ENCODE measurements at places on chromosomes 12 and 14.

DNA sequence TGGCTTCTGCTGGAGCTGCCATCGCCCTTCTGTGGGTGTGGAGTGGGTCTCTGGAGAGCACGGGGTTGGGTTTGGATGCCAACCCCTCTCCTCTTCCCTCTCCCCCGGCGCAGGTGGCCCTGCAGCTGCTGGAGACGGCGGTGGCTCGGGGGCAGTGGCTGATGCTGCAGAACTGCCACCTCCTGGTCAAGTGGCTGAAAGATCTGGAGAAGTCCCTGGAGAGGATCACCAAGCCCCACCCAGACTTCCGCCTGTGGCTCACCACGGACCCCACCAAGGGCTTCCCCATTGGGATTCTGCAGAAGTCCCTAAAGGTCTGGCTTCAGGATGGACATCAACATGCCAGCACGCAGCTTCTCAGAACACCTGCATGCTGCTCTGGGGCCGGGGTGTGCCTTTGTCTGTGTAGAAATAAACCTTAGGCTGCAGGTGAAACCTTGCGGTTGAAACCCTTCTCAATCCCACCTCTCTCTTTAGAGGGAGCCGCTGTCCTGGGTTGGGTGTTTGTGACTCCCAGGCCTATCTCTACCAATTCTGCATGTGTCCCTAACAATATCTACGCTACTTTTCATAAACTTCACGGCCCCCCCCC lies 44.3 kb downstream of the CCDC92 start:
- DNase-seq = no peak

- no peak for DNase-seq
Measured at GRCh38 chr12:54430471-54431069, 11.5 kb upstream of the ITGA5 start.

GRCh38 chr12:114395233-114395632 lies 10.7 kb downstream of the TBX5 start:
- DNase-seq = no peak

DNA sequence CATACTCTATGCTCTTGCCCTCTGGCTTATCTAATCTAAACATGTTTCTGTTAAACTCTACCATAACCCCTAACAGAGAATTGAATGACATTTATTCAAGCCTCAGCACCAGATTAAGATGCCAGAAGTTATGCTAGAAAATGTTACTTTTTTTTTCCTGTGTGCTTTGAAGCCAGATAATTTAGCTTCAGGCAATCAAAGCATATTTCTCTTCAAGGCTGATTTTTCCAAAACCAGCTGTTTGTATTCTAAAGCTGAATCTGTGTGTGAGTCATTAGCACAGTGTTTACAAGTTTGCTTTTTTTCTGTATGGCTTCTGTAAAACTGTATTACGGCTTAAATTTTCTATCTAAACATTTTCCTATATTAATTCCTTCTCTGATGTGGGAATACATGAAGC lies 326.1 kb downstream of the FSCB start:
- no peak for DNase-seq

GRCh38 chr12:62898526-62898925 lies 36.4 kb downstream of the PPM1H start:
- no peak for DNase-seq

- DNase-seq = no peak
Measured at GRCh38 chr12:1907652-1908611, 10.5 kb downstream of the CACNA2D4 start.

DNA sequence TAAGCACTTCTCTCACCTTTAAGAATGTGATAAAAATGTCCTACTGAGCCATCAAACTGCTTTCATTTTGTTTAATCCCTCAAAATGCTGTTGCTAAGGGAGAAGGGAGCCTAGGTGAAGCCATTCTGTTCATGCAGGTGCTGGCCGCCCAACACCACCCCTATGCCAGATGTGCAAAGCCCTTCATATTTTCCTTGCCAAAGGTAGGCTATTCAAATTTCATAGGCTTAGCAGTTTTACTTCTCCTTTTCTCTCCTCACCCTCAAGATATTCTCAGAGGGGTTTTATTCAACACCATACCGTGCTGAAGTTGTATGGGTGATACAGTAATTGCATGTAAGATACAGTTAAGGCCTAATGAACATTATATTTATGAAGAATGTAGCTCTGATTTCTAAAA lies 461.7 kb downstream of the GXYLT1 start:
- DNase-seq = no peak

DNA sequence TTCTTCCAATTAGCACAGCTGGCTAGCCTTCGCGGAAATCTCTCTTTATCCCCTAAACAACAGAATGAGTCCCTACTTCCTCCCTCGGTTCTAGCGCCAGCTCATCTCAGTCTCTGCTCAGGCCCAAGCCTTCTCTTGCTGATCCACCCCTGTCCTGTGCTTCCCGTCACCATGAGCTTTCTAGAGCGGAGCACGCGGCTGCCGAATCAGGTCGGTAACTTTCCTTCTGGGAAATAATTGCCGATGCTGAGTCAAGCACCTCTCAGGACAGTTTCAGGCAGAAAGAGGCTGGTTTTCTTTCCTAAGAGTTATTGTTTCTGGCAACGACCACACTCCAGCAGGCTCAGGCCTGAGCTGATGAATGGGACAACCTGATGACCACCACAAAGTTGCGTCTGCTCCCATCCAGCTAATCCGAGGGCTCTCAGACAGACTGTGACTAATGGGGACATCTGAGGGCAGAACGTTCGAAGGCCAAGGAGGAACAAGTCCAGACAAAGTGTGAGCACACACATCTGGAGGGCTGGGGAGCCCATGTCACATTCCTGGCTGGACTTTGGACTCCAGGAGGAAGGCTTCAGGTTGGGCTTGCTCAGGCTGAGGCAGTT lies 13.6 kb upstream of the GPR68 start:
- no peak for DNase-seq

DNA sequence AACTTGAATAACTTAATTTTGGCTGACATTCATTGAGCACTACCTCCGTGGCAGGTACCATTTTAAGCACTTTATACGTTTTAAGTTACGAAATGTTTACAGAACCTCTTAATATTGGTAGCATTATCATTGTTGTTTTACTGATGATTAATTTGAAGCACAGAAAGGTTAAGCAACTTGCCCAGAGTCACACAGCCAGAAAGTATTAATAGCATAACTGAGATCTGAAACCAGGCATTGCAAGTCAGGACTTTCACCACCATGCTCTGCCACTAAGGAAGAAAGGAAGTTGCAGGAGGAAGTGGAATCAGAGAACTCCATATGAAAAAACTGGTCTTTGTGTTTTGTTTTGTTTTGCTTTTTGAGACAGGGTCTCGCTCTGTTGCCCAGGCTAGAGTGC lies 28.2 kb upstream of the BCAT1 start:
- DNase-seq = no peak

DNA sequence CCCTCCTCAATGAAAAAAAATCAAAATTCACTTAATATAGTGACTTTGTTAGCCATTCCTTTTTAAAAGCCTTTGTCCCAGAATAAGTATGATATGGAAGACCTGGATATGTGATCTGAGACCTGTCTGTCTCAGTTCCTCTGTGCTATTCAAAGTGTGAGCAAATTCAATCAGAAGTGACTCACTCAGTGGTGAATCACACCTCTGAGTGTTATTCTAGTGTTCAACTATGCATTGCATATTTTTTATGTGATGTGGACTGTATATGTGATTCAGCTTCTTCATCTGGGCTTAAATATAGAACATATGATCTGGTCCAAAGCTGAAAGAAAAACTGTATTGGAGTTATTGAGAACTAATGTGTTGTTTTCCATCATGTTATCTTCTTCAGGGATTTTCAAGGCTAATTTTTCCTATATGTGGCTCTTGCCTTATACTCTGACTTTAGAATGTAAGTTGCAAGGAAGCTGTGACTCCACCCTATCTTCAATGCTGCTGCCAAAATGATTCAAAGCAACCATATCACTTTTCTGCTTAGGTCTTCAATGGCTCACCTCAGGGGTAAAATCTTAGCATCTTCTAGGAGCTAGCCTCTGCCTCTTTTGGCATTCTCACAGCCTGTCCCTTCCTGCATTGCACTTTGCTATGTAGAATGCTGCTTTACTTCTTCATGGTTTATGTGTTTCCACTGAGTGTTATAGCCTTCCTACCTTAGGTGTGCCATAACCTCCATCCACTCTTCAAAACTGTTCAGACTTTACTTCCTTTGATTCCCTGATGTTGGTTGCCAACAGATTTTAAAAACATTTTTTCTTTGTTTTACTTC lies 169.8 kb downstream of the OTOGL start:
- DNase-seq = no peak

- DNase-seq = peak; percentile 81
Measured at GRCh38 chr12:5988659-5989116, 43.6 kb upstream of the ANO2 start.

DNA sequence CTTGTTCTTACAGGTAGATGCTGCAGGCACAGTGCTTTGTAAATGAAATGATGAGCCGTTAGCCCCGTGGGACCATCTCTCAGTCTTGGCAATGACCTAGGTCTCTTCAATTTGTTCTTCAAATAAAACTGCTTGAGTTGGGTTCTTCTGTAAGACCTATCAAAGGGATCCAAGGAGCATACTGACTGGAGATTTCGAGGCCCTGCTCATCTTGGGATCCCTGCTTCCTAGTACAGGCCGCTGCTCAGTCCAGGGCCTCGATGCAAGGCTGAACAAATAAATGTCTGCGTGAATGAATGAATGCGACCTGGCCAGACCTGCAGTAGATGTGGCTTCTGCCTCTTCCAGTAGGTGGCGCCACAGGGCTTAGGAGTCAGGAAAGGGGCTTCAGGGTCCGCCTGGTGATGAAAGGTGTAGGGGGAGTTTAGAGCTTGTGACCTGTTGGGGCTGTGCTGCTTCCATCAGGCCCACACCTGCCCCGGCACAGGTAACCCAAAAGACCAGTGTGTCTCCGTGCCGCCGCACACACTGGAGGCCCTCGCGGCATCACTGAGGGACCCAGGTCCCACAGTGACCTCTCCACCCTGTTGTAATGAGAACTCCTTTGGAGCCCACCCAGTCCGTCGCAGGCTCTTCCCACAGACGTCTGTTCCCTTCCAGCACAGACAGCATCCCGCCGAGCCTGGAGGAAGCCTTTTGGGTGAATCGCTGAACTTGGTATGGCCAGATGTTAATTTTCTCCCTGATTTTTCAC lies 4.4 kb downstream of the CACNA1C start:
- DNase-seq = peak; percentile 71

- DNase-seq = no peak
Measured at GRCh38 chr12:11595080-11595479, 54.4 kb upstream of the ETV6 start.

GRCh38 chr12:49652921-49653520 lies 29.7 kb downstream of the PRPF40B start:
- no peak for DNase-seq

GRCh38 chr14:102929241-102930137 lies 7.0 kb downstream of the AMN start:
- DNase-seq = no peak

- no peak for DNase-seq
Measured at GRCh38 chr14:31835049-31835448, 242.1 kb upstream of the ARHGAP5 start.

- DNase-seq = no peak
Measured at GRCh38 chr12:15428632-15429031, 106.3 kb downstream of the PTPRO start.

Measured in stimulated activated effector memory CD8-positive, alpha-beta T cell treated with anti-CD3 and anti-CD28 coated beads, Interleukin-12 subunit alpha, Interleukin-12 subunit beta, amount 100 ng/mL, for 72 hours (primary cell).